ENCODE measurements at places on chromosomes 5 and 9.

GRCh38 chr9:122815544-122815943 lies 12.8 kb downstream of the PDCL start:
- no peak for DNase-seq

DNA sequence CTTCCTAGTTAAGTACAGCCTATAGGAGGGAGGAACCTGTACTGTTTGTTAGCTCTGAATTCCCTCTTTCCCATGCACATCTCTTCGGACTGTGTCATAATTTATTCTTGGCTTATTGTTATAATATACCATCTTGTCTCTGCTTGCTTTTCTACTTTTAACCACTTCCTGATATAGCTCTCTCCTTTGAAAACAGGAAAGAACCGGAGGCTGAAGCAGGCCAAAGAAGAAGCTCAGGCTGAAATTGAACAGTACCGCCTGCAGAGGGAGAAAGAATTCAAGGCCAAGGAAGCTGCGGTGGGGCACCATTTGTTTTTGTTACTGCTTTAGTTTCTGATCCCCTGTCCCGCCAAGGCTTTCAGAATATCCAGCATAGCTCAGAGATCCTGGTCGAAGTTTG lies 4.8 kb downstream of the ATP6V1G1 start:
- DNase-seq = no peak

DNA sequence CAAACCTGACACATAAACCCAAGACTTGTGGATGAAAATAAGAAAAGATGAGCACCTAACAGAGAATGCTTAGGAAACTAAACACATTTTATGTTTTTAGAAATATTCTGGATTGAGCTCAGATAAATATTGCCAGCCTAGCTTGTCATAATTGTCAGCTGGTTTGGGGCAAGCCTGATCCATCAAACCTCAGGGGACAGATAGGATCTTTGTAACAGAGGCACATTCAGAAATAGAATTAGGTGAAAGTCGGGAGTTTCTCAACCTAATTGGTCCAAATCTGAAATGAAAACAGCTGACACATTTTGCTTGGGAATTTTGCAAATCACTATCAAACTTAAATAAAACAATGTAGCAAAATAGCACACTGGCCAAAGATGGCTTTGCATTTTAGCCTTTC lies 503.7 kb downstream of the ANXA1 start:
- DNase-seq = no peak

GRCh38 chr5:54298947-54299346 lies 11.4 kb downstream of the ARL15 start:
- no peak for DNase-seq

- no peak for DNase-seq
Observed at GRCh38 chr9:92850898-92851297, 26.9 kb downstream of the ZNF484 start.

- DNase-seq = no peak
Observed at GRCh38 chr9:113536483-113537228, 73.1 kb downstream of the RGS3 start.
